ENCODE measurements at places on chromosomes 11 and 22. TPM values are rescaled to one million over a fixed set of nuclear protein-coding genes. Genes with fewer than 3 reads are reported as not detected.

Gene NAALAD2
- total RNA-seq = 7.9 TPM

DNA sequence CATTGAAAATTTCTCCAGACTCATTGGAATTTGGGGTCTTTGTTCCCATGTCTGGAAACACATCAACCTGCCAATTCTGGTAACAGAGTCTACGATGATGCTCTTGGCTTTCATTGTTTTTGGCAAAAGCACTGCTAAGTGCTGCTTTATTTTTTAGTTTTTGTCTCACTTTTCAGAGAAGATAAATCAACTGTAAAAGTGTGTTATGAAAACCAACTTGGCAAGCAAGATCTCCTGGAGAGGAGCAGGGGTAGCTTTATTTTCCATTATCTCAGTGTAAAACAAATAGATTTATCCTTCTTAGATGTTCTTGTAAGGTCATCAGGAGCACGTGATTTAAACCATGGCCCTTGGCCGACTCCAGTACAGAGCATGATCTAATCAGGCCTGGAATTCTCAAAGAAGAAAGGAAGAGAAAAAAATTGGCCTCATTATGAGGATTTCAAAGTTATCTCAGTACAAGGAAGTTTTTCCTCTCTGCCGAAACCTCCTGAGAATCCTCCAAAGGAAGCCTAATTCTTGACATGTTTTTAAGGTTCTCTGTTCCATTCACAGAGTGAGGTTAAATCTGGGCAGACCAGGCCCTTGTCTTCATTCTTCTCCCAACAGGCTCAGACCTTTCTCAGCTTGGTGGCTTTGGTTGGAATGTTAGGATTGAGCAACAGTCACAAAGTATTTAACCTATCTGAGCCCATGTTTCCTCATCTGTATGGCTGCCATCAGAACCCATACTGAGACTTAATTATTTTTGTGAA lies 16.4 kb upstream of the PAMR1 start:
- DNase-seq = peak; percentile 99

DNA sequence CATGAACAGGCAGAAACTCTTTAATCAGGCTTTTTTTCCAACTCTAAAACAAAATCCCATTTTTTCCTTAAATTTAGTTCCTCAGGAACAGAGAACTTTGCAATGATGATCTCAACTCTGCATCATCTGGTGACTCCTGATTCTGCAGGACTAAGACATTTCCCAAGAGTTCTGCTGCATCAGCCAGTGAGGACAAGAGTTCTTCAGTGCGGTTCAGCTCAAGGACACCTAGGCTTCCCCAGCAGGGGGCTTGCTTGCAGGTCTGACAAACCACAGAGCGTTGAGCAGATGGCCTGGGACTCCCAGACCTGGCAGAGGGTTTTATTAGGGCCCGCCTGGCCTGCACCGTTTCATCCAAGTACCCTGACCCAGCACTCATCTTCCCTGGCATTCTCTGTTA lies 6.4 kb downstream of the CDCA5 start:
- no peak for DNase-seq

GRCh38 chr11:9121469-9121796 lies 30.0 kb upstream of the SCUBE2 start:
- DNase-seq = no peak

- peak; percentile 9 for DNase-seq
Observed at GRCh38 chr11:92528001-92528400, 303.4 kb downstream of the FAT3 start.
